Hair follicular keratinocyte (primary cell): ENCODE measurements at places on chromosomes 13 and 19. TPM values are rescaled to one million over a fixed set of nuclear protein-coding genes. Genes with fewer than 3 reads are reported as not detected.

S1PR2 gene
- 4.3 and 6.2 TPM in 2 replicates for total RNA-seq

ZNF77 gene
- 1.4 and 3.3 TPM in 2 replicates for total RNA-seq

TGFBR3L gene
- 0.84 and 7.5 TPM in 2 replicates for total RNA-seq

FUT2 gene
- 1.4 and 4.8 TPM in 2 replicates for total RNA-seq

UBE2L5 gene
- total RNA-seq: not detected in 2 replicates

PGLYRP2 gene
- not detected in 2 replicates for total RNA-seq

OCEL1 gene
- 2.8 and 5.5 TPM in 2 replicates for total RNA-seq

DAND5 gene
- not detected in 2 replicates for total RNA-seq

SYNE4 gene
- total RNA-seq: 0.23 and 1.4 TPM in 2 replicates

BICRA gene
- total RNA-seq: 5.9 and 6.0 TPM in 2 replicates

ZNF625 gene
- 1.7 and 3.1 TPM in 2 replicates for total RNA-seq

ZNF701 gene
- total RNA-seq: 2.6 and 6.4 TPM in 2 replicates

ZNF585A gene
- 10.2 and 10.9 TPM in 2 replicates for total RNA-seq

SF3A2 gene
- total RNA-seq: 31.6 and 42.5 TPM in 2 replicates

MAST3 gene
- total RNA-seq: 2.4 and 3.3 TPM in 2 replicates

GPR12 gene
- total RNA-seq: not detected in 2 replicates

GAS6 gene
- total RNA-seq: 213 and 269 TPM in 2 replicates

ATP8B3 gene
- total RNA-seq: 0.49 and 1.6 TPM in 2 replicates

ZNF221 gene
- total RNA-seq: 1.1 and 1.9 TPM in 2 replicates

APLP1 gene
- 0.42 and 2.0 TPM in 2 replicates for total RNA-seq

LHB gene
- not detected in 2 replicates for total RNA-seq
